ENCODE measurements at places on chromosomes 2 and 18.

DNA sequence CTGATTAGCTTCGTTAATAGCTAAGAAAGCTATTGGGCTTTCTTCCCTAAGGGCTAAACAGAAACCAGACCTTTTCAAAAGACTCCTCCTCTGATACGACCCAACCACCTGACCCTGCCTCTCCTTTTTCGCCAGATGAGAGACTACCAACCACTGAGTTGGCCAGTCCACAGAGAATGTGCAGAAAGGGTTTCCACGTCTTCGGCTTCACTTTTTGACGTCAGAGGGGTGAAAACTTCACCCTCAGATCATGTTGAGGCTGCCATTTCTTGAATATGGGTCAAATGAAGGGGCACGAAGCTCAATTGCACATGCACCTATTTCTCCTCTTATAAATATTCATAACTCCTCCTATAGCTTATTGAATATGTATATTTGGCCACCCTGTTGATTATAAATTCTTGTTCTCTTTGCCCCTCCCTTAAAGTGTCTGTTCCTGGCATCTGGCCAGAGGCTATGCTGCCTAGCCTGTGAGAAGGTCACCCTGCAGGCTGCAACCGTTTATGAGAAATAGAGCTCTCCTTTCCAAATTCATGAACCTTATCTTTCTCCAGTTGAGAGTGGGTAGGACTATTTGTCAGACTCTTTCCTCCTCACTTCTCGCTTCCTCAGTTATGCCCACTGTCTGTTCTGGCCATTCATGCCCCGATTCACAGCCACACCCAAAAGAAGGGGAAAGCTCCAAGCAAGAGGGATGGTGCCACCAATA, 301.6 kb downstream of the STK39 start:
- DNase-seq = no peak

- no peak for DNase-seq
Measured at GRCh38 chr2:64888591-64889309, 100.4 kb upstream of the SLC1A4 start.

DNA sequence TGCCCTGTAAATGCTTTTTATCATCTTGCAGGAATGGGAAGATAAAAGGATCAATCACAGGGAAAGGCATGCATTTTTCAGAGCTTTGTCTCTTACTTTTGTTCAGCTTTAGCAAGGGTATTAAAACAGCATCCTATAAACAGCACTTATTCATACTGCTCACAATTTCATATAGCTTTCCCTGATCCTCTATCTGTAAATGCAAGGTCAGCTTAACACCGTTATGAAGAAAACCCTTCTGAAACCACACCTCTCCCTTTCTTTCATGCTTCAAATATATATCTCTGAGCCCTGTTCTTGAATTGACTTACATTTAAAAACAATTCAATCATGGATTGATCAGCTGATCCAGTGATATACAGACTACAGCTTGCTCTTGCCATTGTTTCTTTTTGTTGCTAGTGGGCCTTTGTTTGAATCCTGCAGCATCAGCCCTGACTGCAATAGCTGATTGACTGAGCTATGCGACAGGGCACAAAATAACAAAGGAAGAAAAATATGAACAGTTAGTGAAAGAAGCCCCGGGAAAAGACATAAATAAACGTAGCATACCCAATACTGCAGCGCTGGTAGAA, 795.5 kb upstream of the CDH2 start:
- DNase-seq = no peak

GRCh38 chr2:110717734-110718133, 14.6 kb upstream of the ACOXL start:
- DNase-seq = no peak

- DNase-seq = no peak
Measured at GRCh38 chr18:38796762-38797161, 1231.2 kb upstream of the CELF4 start.

DNA sequence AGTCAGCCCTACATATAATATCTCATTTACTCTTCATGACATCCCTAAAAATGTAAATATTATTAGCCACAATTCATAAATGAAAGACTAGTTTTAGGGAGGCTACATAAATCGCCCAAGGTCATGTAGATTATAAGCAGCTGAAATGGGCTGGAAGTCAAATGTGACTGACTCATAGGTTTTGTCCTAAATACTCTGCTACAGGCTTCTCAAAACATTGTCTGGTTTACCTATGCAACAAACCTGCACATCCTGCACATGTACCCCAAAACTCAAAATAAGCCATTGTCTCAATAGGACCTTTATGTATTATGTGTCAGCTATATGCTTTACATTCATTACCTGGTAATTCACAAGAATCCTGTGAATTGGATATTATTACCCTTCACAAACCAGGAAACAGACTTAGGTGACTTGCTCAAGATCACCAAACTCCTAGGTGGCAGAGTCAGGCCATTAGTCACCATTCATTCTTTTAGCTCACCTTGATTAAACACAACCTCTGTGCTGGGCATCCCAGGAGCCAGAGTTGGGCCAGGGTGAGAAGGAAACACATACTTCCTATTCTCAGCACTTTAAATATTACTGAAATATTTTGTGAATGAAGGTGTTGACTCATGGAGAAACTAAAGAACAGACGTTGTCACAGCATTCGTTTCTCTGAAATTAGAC, 69.4 kb upstream of the CPO start:
- no peak for DNase-seq

- no peak for DNase-seq
Measured at GRCh38 chr18:44796429-44797428, 116.0 kb downstream of the SETBP1 start.

DNA sequence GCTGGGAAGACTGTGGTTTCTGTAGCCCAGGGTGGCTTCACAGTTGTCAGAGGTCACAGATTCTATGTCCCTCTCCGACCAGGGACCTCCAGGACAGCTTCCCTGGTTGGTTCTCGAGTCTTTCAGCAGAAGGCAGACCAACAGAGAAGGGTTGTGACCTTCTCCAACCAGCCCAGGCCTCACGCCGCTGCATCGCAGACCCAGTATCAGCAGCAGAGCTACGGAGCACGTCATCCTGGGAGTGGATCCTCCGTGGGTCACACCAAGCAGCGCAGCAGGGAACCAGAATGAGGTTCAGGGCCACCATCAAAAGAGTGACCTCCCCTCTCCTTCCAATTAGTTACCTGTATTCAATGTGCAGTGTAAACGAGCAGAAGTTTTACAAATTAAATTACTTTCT, 49.3 kb downstream of the ST3GAL5 start:
- no peak for DNase-seq

DNA sequence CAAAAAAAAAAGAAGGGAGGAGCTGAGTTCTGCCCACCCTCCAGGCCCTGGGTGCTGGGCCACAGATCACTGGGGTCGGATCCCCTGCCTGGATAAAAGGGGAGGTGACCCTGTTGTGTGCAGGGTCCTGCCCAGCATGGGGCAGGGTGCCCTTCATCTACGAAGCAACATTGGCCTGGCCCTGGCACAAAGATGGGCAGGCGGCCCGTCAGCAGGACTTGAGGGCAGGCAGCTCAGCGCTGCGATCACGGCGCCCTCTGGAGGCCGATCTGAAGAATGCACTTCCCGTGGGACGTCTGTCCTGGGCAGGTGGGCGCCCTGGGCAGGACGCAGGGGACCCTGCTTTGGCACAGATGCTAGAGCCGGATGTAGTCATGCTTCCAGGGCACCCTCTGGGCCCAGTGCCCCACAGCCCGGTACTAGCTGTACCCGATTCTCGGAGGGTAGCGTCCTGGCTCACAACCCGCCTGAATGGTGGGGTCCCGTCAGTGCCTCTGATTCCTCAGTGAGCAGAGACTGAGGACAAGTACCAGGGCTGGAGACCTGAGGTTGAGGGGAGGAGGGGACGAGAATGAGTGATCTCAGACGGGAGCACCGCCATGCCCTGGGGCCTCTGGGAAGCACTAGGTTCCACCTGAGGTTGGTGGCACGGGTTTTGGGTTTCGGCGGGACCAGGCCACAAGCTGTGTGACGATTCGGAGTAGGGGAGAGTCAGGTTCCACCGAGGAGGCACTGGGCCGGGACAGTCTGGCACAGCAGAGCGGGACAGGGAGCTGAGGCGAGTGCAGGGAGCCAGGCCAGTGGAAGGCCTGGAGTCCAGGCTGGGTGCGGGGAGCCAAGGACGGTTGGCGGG, 18.0 kb downstream of the ARID5A start:
- no peak for DNase-seq

GRCh38 chr2:127228102-127228501, 8.0 kb upstream of the CYP27C1 start:
- DNase-seq = no peak

GRCh38 chr18:6017171-6017570, 121.8 kb upstream of the TMEM200C start:
- no peak for DNase-seq

GRCh38 chr2:139645617-139646016, 865.4 kb upstream of the NXPH2 start:
- DNase-seq = no peak

- DNase-seq = no peak
Measured at GRCh38 chr2:127629637-127630036, 16.3 kb upstream of the GPR17 start.

DNA sequence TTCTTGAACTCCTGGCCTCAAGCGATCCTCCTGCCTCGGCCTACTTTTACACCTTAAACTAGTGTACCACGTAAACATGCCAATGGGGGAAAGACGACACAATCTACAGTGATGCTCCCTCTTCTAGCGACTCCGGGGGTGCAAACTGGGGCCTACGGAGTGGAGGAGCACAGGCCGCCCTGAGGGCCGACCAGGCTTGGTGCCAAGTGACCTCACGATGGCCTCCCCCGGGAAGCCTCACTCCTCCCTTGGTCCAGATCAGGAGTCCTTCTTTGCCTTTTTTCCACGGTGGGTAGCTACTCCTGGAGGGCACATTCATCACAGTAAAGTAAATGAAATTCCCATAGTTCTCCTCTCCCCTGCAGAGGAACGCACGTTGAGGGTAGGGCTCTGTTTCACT, 73.5 kb downstream of the HNRNPLL start:
- DNase-seq = no peak

- no peak for DNase-seq
Measured at GRCh38 chr2:37627710-37628109, 43.7 kb downstream of the CDC42EP3 start.

DNA sequence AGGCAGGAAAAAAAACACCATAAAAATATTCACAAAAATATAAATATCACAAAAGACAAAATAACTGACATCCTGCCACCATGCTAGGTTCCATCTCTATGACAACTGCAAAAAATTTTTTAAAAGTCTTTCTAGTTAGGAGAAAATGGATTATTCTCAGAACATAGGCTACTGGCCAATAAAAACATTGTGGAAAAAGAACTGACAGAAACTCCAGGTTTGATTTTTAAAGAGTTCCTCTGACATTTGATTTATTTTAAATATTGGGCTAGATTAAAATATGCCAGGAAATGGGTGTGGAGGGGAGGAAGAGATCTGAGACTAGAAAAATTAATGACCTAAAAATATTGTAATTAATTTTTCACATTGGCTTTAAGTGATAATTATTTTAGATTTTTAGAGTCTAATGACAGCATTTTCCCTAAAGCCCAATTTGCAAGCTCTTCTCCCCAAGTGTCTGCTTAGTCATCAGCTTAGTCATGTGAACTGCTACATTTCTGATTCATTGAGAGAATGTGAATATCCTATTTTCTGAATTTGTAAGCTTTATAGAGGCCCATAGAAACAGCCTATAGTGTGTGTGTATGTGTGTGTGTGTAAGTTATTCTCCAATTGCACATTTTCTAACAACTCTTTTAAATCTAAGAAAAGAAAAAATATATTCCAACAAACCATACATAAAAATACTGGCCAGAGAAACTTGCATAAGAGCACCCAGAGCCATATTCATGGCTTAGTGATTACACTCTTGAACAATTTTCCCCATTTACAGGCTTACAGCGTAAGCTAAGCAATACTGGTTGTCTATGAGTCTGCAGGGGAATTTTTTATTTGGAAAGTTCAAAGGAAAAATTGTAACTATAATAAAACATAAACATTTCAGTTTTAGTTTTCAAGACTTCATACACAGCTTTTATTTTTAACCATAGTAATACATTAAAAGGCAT, 48.4 kb downstream of the TMEFF2 start:
- DNase-seq = no peak

- no peak for DNase-seq
Measured at GRCh38 chr18:28652654-28653053, 475.7 kb upstream of the CDH2 start.

- no peak for DNase-seq
Measured at GRCh38 chr2:165402162-165402561, 67.3 kb upstream of the CSRNP3 start.

DNA sequence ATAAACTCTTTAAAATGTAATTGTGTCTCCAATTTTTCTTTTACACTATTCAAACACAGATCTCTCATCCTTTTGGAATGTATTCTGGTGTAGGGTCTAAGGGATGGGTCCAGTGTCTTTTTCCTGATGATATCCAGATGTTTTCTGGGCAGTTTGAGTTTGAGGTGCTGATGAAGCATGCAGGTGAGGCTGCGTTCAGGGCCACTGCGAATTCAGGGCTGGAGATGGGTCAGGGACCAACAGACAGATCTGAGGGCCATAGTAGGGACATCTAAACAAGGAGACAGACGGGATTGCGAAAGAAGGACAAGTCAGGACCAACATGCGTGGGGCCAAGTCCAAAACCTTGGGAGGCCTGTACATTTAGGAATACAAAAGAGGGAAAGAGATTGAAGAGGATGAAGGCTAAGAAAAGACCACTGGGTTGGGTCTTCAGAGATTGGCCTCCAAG, 70.2 kb downstream of the ACAA2 start:
- no peak for DNase-seq

GRCh38 chr2:80073134-80073561, 231.4 kb downstream of the LRRTM1 start:
- peak; percentile 12 for DNase-seq

- DNase-seq = no peak
Measured at GRCh38 chr2:40226637-40227036, 225.3 kb downstream of the SLC8A1 start.

DNA sequence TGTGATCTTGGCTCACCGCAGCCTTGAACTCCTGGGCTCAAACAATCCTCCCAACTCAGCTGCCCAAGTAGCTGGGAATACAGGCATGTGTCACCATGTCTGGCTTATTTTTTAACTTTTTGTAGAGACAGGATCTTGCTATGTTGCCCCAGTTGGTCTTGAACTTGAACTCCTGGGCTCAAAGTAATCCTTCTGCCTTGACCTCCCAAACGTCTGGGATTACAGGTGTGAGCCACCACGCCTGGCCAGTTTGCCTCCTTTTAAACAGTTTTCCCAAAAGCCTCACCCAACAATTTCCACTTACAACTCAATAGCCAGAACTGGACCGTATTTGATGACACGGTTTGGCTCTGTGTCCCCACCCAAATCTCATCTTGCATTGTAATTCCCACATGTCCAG, 300.9 kb upstream of the STON1 start:
- no peak for DNase-seq

GRCh38 chr2:59875836-59876235, 677.6 kb downstream of the BCL11A start:
- no peak for DNase-seq

GRCh38 chr2:182854375-182855105, 11.9 kb downstream of the FRZB start:
- no peak for DNase-seq
